Stimulated activated CD8-positive, alpha-beta memory T cell treated with anti-CD3 and anti-CD28 coated beads, Interleukin-4, amount 100 ng/mL, for 1 hour (primary cell): ENCODE measurements at places on chromosomes 6 and 20.

GRCh38 chr6:22119500-22119899, 177.3 kb downstream of the PRL start:
- no peak for DNase-seq

DNA sequence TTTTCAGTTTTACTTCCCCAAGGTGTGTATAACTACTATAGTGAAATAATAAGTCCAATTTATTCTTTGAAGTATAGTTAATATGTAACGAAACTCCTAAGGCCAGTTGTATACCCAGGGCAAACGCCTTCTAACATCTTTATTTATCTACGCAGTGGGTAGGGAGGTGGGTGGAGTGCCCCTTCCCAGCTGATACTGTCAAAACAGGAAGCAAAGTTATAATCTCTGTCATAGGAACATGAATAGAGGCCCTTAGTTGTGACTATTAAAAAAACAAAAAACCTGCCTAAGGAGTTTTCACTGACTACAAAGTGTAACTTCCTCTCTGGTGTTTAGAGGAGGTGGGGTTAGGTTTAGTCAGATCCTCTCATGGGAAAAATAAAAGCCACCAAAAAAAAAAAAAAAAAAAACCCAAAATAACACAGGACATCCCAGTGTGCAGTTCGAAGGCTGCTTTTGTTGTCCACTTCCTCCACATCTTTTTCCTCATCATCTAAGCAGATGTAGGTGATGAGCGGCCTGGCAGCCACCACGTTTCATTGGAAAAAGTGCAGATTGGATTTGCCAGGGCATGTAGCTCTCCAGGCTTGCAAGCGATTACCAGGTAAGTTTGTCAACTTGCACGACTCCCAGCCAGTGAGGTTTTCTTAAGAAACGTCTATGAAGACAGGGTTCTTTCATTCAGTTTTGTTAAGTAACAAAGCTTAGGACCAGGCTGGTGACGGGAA, 58.7 kb downstream of the UTRN start:
- no peak for DNase-seq

GRCh38 chr6:157574851-157575424, 193.9 kb downstream of the ZDHHC14 start:
- no peak for DNase-seq

DNA sequence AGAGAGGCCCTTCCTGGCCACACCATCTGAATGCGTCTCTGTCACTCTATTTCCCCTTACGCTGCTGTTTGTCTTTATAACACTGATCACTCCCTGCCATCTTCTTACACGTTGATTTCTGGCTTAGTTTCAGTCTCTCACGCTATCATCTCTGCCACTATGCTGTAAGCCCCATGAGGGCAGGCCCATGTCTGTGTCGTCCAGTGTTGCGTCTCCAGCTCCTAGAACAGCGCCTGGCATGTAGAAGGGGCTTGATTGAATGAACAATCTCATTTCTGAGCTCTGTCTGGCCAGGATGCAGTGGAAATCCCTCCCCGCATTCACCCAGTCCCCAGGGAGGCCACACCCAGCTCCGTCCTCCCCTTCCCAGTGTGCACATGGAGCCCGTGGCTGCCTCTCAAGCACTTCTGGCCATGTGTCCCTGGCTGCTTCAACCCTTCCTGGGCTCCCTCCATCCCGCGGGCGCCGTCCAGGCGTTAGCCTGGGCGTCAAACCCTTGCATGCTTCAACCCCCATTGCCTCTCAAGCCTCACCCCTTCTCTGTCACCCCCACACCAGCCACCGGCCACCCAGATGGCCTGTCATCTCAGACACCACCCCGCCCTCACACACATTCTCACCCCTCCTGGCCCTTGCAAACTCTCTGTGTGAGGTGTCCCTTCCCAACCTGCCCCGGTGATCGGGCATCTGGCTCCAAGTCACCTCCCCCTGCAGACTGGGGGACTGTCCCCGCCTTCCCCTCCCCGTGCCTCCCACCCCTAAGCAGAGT, 71.1 kb downstream of the SRC start:
- no peak for DNase-seq

DNA sequence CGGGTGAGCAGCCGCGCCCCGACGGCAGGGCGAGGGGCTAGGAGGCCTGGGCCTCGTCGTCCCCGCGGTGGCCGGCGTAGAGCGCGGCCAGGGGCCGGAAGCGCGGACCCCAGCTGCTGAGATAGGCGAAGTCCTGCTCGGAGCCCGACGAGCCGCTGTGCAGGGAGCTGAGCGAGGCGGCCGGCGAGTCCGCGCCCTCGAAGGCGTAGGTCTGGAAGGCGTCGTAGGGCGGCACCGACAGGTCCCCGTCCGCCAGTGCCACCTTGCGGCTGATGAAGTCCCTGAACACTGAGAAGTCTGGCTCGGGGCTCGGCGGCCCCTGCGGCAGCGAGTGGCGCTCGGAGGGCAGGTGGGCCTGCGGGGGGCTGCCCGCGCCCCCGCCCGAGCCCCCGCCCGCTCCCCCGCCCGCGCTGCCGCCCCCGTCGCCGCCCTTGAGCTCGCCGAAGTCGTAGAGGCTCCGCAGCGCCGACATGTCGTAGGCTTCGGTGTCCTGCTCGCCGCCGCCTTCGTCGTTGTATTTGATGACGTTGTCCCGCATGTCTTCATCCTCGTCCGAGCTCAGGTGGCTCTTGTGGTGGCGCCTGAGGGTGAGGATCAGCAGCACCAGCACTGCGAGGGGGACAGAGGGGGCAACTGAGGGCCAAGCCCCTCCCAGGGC, 56.5 kb downstream of the CD40 start:
- peak; percentile 31 for DNase-seq

DNA sequence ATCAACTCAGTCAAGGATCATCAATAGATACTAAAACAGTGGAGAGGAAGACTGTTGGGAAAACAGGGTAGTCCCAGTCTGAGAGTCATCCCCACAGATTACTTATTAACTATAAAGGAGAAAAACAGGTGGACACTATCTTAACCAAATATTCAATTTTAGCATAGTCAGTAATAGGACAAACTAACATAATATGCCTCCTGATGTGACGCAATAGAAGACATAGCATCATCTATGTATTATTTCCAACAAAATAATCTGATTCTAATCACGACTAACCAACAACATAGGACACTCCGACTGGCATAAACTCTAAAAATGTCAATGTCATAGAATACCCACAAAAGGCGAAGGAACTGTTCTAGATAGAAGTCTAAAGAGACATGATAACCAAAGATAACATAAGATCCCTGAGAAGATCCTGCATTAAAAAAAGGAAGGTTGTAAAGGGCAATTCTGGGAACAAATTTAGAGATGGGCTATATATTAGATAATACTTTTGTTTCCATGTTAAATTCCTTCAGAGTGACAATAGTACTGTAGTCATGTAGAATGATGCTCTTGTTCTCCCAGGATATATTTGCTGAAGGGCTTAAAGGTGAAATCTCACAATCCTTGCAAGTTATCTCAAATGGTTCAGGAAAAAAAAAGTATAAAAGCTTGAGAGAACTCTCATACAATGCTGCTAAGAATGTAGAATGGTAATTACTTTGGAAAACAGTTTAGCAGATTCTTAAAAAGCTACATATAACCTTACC, 28.9 kb downstream of the ILRUN start:
- DNase-seq: no peak

- DNase-seq: no peak
Observed at GRCh38 chr6:79079561-79080041, 1.5 kb upstream of the PHIP start.

DNA sequence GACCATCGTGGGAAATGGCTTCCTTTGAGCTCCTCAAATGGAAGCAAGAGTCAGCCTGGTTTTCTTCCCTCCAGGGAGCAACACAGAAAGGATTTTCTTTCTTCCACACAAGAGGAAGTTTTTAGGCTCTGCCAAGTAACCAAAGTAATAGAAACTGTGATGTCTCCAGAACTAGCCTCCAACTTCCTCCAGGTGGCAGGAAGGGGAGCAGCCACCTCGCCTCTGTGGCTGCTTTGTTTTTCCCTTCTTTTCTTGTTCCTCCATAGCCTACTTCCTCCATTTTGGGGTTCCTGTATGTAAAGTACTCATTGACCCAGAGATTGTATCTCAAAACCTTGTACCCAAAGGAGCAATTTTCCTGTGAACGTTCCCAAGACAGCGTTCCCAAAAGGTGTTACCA, 32.7 kb upstream of the CCR6 start:
- no peak for DNase-seq

GRCh38 chr6:87904011-87904410, 143.6 kb upstream of the SPACA1 start:
- no peak for DNase-seq

DNA sequence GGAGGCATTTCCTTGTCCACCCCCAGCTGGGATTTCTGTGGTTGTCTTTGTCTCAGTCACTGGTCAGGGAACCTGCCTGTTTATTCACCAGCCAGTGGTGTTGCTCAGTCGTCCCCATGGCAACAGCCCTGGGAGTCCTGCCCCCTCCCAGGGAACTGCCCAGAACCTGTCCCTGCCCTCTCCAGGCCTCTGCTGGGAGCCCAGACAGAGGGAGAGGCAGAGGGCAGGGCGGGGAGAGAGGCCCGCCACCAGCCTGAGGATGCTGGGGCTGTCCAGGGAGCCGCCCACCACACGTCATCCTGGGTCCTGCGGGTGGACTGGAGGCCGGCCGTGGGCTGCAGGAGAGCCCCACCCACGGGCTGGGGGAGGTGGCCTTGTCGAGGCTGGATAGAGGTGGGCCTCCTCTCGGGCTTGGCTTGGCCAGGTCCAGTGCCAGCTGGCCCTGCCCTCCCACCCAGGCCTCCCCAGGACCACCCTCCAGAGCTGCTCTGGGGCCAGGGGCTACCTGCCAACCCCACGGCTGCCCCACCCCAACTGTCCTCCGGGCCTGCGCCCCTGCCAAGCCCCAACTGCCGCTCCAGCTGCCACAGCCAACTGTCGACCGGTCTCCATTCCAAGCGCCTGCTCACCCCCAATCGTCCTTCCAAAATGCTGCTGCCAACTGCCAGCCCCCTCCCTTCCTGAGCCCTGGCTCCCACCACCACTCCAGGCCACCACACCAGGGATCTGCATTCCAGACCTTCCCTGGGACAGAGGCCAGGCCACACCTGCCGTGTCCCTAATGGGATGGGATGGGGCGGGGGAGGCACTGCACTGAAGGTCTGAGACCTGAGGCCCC, 4.2 kb upstream of the ZBTB46 start:
- no peak for DNase-seq

DNA sequence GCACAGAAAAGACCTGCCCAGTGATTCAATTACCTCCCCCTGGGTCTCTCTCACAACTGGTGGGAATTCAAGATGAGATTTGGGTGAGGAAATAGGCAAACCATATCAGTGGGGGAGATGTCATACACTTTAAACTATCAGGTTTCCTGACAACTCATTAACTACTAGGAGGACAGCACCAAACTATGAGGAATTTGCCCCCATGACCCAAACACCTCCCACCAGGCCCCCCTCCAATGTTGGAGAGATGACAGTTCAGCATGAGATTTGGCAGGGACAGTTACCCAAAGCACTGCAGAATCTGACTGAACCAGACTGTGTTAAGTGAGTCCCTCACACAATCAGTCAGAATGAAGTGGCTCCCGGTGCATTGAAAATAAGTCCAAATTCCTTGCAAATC, 148.0 kb downstream of the TTLL2 start:
- DNase-seq: no peak

DNA sequence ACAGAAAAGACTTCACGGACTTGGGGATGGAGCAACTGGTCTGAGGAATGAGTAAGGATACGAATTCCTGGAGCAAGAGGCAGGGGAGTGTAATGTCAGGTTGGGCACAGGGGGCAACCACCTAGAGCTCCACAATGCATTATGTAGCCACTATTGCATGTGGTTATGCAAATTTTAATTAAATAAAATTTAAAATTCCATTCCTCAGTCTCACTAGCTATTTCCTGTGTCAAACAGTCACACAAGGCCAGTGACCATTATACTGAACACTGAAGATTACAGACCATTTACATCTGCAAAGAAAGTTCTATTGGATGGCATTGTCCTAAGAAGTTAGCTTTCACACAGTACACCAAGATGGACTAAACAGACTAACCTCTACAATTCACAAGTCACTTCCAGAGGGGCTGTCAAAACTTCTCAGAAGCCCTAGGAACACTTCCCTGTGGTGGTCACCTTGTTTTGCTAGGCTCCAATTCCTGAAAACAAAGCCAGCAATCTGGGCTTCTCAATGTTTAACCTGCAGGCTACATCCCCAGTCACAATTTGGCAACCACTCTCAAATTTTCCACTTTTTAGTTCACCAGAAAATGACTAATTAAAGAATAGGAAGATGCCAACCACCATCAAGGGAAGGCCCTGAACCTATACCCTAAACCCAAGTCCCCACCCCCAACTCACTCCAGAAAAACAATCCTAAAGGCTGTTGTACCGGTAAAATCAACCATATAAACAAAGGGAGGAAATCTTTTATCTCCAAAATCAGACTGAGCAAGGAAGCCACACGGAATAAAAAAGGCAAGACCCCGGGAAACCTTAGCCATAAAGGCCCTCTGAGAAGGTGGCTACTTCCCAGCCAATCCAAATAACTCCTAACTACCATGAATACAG, 34.2 kb upstream of the C20orf203 start:
- no peak for DNase-seq

- DNase-seq: no peak
Observed at GRCh38 chr20:20837574-20838021, 125.2 kb upstream of the RALGAPA2 start.

DNA sequence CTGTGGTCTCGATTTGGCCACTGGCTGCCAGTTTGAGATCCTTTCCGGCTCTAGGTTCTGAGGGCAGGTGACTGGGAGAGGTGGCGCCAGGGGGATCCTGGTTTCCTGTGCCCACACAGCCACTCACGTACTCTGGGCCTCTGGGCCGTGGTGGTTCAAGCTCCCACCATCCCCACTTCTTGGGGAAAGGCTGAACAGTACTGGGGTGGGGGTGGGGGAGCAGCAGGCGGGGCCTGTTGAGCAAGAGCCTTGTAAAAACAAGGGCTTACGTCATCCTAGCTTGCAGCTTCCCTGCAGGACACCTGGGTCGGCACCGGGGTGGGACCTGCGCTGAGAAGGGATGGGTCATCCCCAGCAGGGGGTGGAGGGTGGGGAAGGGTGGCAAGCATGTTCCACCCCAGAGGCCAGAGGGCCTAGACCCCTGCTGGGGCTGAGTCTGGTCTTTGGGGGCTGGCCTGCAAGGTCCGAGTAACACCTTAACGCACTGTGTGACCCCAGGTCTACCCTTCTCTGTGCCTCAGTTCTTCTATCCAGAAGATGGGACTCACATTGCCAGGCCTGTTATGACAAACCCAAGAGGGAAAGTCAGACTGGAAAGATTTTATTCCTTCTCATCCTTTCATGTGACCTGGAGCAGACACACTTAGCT, 3.1 kb upstream of the CEBPB start:
- no peak for DNase-seq
